ENCODE measurements at places on chromosomes 16 and 17.

DNA sequence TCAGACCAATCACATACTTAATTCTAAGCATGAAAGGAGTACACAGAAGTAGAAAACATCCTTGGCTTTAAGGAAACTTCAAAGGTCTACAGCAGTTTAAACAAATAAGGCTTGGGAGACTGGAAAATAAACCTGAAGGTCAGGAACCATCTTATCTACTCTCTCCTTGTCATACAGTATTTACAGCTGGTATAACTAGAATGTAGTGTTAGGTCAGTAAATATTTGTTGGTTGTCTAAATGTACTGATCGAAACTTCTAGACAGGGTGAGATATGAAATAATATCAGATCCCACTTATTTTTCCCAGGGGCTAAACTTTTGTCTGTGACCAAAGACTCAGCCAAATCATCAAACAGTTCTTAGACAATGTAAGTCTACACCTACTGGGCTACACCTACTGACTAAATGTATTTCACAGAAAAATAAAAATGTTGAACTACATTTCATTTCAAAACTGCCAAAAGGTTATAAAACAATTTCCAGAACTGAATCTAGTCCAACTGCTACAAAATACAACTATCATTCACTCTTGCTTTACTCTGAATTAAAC lies 27.1 kb upstream of the TMEM97 start:
- DNase-seq: no peak

GRCh38 chr17:2814481-2815341 lies 18.5 kb downstream of the RAP1GAP2 start:
- DNase-seq: peak; percentile 93

DNA sequence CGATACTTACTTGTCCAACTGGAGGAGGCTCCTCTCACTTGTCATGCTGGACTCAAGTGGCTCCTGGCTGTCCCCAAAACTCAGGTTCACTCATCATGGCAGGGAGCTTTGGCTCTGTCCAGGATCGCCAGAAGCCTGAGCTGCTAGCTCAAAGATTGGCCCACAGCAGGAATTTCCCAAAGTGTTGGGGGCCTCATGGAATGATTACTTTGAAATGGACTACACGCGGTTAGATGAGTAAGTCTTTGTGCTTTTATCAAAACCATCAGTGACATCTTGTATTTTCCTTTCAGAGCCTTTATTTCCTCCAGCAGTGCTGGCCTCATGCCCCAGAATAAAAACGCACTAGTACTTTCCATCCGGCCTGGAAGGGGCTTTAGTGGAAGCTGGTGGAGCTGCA lies 29.2 kb upstream of the PHB1 start:
- DNase-seq: no peak

DNA sequence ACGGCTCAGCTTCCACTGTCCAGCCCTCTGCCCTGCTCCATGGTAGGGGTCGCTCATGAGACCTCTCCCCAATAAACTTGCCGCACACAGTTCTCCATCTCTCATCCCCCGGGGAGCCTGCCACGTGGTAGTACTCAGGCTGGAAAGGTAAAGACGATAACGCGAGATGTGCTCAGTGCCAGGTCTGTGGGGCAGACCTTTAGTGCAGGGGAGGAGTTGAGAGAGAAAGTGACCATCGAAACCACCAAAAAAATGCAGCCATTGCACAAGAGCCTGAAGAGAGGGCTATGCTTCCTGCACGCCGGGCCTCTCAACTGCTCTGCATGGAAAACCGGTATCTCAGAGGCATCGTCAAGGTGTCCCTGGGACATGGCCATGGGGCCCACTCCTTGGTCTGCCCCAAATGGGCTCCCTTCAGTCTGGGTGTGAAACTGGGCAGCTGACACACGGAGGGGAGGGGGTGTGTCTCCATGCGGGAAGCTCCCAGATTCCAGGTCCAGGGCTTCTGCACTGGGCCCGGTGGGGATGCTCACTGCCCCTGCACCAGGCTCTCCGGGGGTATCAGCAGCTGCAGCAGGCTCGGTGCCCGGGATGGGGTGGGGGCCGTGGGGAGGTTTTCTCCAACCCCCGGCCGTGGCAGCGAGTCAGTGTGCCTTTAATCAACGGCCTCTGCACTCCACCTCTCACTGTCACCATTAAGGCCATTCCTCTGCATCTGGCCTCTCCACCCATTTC lies 4.7 kb upstream of the AANAT start:
- DNase-seq: no peak

- no peak for DNase-seq
These were observed 79.9 kb downstream of the TOX3 start for GRCh38 chr16:52466994-52467393.

GRCh38 chr17:34098699-34099098 lies 156.4 kb upstream of the CCL2 start:
- DNase-seq: no peak

DNA sequence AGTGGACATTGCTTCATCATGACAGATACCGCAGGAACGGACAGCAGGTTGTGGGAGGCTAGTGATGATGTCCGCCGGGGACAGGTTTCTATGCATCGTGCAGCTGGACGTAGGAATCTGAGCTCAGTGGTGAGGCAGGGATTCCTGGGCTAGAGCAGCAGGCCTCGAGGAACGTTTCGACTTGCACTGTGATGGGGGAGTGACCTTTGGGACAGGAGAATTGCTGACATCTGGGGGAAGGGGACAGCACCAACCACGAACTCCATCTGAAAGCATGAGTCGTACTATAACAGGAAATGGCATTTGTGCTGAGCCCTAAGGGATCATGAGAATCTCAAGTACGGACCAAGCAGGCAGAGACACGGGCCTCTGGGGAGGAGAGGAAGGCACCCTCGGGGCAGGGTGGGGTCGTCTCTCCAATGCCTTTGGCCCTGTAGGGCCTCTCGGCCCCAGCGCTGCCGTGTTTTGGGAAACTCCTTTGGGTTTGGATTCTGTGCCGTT lies 65.8 kb upstream of the ENDOV start:
- no peak for DNase-seq

DNA sequence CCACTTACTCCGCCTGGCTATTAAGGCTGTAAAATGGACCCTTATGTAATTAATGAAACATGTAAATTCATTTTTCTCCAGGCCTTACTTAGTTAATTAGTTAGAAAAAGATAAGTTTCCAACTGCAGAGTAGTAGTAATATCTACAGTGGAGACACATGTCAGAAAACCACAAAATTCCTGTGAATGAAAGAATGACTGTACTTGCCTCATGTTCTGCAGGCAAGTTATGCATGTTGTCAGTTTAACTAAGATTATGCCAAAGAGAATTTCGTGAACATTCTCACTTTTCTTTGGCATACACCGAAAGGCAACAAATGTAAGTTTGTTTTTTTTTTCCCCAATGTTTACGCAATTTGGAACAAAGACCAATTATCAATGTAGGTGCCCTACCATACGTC lies 16.8 kb upstream of the CCL1 start:
- no peak for DNase-seq

DNA sequence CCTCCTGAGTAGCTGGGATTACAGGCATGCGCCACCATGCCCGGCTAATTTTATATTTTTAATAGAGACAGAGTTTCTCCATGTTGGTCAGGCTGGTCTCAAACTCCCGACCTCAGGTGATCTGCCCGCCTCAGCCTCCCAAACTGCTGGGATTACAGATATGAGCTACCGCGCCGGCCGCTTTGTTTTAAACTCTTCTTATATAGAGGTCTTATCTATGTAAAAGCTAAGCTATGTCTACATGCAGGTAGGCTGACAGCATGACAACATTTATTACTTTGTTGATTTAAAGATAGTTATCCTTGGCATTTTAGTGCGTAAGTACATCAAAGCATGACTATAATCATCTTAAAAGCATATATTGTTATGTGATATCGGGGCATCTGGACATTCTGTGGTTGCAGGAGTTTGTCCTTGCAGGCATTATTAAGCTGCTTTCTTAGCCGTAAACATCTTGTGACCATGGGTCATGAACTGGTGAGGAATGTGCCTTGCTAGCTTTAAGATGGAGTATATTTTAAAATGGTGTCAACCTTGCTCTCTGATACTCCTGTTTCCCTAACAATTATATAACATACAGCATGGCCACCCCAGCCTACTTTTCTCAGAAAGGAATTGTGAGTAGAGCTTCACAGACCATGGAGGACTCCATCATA lies 45.8 kb upstream of the TAOK1 start:
- DNase-seq: no peak

DNA sequence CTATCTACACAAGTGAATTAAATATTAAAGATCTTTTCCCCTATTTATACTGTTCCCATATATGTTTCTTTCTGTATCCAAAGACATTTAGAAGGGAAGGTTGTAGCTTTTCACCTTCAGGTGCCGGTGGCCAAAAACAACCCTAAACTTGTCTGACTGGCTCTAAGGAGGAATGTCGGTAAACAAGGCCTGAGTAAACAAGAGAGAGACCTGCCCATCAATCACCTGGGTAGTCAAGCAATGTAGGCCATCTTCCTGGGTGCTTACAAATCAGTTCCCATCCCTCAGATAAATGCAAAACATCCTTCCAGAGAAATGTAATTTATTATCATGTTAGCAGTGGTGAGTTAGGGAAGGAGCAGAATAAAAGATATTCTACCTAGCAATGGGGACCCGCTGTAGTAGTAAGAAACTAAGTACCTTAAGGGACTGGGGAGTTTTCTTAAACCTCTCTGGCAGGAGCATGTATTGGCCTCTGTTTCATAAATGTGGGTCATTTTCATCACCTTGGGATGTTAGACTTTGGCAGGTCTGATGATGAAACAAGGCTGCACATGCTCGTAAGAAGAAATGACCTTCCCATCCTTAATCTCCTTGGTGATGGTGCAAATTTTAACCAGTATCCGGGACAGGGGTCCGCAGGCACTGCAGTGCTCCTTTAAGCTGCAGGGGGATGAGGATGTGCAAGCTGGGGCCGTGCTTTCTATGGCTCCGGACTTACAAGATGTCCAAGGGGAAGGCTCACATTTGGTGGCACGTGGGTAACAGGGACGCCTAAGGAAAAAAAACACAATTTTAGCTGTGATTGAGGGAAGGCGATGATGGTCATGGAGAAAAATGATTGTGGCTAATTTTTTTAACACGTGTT lies 8.4 kb downstream of the KRT39 start:
- no peak for DNase-seq

DNA sequence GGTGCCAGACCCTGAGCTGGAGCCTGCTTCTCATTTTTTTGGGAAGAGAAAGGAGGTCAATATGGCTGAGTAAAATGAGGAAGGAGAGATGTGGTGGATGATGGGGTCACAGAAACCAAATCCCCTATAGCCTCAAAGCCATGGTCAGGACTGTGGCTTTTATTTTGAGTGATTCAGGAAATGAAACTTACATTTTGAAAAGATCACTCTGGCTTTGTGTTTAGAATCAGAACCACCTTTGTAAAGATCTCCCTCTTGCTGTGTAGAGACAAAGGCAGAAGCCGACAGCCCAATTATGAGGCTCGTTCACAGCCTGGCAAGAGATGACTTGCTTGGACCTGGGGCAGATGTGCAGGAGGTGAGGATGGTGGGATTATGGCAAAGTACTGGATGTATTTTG lies 121.6 kb upstream of the ANKFN1 start:
- no peak for DNase-seq

- DNase-seq: no peak
These were observed 304.0 kb downstream of the MAF start for GRCh38 chr16:79296491-79296890.
